Hematopoietic multipotent progenitor cell treated with erythropoietin and hydrocortisone succinate and interleukin-3 and kit ligand, for 15 days (in vitro differentiated cells): ENCODE measurements at places on chromosomes 6 and 20.

GRCh38 chr6:142384519-142385254, 82.9 kb downstream of the ADGRG6 start:
- DNase-seq = no peak

DNA sequence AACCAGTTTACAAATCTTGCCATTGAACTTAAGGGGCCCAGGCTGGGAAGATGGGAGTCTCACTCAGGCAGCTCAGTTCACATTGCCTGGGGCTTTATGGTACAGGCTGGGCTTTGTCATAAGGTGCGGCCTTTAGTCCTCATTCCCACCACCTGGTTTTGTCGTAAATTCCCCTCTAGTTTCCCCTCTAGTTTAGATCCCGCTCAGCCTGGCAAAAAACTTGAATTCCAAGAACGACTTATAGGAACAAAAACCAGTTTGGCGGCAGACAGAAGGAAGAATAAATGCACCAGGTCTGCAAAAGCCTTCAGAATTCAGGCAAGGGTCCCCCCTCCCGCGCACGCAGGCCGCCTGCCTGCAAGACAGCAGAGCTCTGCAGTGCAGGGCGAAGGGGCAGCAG, 4.1 kb downstream of the BMP7 start:
- DNase-seq = no peak

- DNase-seq = no peak
These were observed 100.2 kb downstream of the UST start for GRCh38 chr6:148846778-148847761.

GRCh38 chr6:49233483-49233882, 229.6 kb downstream of the MMUT start:
- DNase-seq = no peak

GRCh38 chr6:30883685-30884520, at the start of gene DDR1:
Gene DDR1, plus strand, starts transcription at chr6:30884519. Its CDS starts 4,211 bp downstream, at chr6:30888730.
- no peak for DNase-seq

- DNase-seq = no peak
These were observed 138.7 kb upstream of the SLC24A3 start for GRCh38 chr20:19073584-19074218.

DNA sequence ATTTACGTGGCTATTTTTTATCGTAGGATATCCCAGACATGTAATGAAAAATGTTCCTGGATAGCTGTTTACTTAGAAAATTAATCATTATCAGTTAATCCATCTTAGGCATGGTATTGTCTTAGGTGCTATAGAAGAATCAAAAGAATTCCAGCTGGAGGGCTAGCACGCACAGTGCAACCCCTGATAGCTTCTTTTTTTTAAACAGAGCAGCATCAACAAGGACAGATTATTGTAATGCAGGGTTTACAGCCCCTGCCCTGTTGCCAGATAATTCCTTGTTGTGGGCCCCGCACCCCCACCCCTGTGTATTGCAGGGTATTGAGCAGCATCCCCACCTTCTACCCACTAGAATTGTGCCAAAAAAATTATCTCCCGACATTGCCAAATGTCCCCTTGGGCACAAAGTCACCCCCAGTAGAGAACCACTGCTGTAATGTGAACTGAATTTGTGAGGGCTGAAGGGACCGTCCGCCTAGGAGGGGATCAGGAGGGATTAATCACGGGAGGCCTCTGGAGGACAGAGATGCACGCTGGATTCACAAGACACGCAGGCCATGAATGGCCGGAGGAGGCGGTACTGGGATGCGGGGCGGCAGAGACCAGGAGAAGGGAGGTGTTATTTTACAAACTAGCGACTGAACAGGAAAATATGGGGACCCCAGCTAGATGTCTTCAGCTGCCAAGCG, 174.6 kb downstream of the ZDHHC14 start:
- no peak for DNase-seq

DNA sequence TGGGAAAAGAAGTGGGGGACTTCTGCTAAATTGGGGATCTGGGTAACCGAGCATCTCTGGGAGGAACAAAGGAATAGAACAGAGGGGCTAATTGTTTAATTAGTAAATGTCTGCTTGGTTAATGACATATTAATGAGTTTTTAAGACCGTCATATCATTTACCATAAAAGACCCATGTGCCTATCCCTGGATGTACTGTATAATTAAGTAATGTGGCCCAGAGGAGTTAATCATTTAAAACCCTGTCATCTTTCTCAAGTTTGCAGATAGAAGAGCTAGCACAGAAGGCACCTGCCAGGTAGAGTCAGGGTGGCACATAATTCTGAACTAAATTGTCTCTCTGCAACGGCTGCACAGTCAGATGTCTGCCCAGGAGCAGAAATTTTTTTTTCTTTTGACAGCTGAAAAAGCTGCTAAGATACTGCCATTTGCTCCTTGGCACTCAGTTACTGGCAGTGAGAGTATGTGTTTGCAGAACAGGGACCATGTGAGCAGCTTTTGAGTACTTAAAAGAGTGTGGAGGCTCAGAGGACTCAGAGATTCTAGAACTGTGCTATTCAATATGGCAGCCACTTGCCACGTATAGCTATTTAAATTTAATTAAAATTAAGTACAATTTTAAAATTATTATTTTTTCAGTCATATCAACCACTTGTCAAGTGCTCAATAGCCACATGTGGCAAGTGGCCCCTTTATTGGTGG, 202.7 kb upstream of the SLC35B3 start:
- DNase-seq = no peak

GRCh38 chr20:18323705-18324104, 35.4 kb downstream of the ZNF133 start:
- DNase-seq = no peak

GRCh38 chr6:150118203-150118602, 24.6 kb upstream of the PPP1R14C start:
- DNase-seq = no peak

DNA sequence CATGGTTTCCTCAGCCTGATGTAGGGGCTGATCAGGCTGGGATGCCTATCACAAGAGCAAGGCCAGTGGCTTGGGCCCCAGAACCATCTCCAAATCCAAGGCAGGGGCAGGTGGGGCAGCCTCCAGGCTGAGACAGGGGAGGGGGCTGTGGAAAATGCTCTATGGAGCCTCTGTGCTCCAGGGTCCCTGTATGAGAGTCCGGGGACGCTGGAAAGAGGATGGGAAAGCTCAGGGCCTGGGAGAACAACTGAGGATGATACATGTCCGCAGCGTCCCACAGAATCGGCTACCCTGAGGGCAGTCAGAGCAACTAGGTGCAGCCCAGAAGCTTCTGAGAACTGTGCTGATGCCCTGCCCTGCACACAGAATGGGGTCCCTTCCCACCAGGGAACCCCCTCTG, 43.4 kb downstream of the CPXM1 start:
- no peak for DNase-seq

DNA sequence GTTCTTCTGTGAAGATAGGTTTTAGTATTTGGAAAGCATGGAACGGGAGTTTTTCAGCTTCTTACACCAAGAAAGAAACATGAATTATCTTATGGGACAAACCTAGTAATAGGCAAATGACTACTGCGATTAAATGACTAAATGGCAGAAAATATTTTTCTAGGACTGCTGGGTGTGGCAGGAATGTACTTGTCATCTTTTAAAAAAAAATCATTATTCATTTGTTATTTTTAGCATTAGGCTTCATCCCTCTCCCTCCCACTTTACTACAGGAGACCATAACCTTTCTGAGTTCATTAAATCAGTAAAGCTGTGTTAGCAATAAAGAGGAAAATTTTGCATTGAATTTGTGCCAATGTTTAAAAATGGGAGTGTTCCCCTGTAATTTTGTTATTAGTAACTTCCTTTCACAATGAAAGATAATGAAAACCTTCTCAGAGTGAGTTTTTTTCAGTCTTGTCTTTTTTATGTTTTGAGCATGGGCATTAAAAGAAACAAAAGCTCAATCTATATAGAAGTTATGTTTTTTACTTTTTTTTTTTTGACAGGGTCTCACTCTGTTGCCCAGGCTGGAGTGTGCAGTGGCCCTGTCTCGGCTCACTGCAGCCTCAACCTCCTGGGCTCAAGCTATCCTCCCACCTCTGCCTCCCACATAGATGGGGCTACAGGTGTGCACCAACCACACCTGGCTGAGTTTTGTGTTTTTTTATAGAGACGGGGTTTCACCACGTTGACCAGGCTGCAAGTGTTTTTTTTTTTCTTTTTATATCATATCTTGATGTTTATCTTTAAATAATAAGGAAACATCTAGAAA, 105.6 kb upstream of the CLDN20 start:
- DNase-seq = no peak

DNA sequence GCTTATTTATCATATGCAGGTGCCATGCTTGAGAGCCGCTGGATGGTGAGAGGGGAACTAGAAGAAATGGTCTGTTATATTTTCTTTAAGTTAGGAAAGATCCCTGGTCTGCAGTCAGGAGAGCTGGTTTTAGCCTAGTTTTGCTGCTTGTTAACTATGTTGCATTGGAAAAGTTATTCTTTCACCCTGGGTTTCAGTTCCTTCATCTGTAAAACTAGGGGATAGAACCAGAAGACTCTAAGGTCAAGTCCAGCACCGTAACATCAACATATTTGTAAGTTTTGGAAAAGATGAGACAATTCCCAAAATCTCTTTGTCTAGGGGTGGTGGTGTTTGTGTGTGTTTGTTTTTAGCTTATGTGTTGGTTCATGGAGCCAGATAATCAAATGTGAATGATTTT, 304.0 kb downstream of the QKI start:
- DNase-seq = no peak

GRCh38 chr20:13449868-13450434, 188.8 kb downstream of the TASP1 start:
- DNase-seq = no peak

- no peak for DNase-seq
These were observed 22.7 kb upstream of the GOPC start for GRCh38 chr6:117624869-117625481.

GRCh38 chr6:124110514-124110913, 306.8 kb downstream of the NKAIN2 start:
- DNase-seq = no peak

- no peak for DNase-seq
These were observed 1.2 kb downstream of the TPD52L1 start for GRCh38 chr6:125154761-125155135.

GRCh38 chr6:73309535-73309784, 44.6 kb downstream of the DPPA5 start:
- DNase-seq = no peak

DNA sequence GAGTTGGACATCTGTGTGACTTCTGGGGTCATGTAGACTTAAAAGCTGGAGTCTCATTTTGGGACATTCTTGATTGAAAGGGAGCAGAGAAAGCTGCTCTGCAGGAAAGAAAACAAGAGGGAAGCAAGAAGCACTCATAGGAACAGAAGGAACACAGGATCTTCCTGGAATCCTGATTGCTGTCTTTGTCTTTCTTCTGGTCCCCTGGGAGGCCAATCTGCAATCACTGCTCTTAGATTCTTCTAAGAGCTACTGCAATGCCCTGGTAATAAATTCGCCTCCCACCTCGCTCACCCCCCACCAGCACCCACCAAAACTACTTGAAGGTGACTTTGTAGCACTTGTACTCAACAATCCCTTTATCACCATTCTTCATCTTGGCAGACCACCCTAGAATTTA, 51.8 kb downstream of the SLC35B3 start:
- no peak for DNase-seq

DNA sequence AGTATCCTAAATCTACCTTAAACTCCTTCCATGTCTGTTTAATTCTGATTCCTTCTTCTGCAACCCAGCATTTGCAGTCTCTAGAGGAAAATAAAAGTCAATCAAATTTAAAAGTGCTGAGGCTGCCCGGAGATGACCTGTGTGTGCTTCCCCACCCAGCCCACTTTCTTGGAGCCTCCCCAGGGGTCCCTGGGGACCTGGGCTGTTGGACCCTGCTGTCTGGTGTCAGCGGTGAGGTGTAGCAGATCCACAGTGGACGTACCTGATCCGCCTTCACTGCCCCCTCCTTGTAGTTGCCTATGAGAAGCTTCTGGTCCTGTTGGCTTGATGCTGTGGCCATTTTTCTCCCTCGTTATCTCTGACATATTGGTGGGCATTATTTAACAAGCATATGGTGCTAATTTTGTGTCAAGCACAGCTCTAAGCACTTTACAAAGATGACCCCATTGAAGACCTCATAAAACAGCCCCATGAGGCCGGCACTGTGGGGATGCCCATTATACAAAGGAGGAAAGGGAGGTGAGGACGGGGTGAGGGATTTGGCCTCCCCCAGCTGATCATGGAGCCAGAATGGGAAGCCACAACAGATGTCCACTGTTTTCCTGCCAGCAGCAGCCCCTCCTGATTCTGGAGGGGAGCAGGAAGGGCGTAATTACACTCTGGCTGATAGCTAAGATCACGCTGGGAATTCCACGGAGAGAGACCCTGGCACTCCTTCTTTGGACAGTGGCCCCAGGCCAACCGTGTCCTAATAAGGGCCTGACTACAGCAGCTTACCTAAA, 628.2 kb downstream of the CDH26 start:
- no peak for DNase-seq

- DNase-seq = no peak
These were observed 10.7 kb upstream of the TCFL5 start for GRCh38 chr20:62872184-62872847.

DNA sequence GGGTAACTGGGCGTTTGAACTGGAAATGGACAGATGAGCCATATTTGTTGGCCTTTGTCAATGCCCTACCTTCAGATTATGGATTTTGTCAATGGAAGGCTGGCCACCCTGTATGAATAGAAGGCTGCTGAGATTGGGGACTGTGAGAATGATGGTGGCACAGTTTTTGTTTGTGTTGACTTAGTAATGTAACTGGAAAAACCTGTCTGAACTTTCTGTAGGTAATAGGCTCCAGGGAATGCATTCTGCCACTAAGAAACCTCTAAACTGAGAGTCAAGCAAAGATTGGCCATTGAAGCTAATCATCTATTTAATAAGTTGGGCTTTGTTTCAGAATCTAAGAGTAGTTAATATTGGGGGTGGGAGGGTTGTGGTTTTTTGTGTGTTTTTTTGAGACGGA, 97.5 kb downstream of the FOXO3 start:
- no peak for DNase-seq

DNA sequence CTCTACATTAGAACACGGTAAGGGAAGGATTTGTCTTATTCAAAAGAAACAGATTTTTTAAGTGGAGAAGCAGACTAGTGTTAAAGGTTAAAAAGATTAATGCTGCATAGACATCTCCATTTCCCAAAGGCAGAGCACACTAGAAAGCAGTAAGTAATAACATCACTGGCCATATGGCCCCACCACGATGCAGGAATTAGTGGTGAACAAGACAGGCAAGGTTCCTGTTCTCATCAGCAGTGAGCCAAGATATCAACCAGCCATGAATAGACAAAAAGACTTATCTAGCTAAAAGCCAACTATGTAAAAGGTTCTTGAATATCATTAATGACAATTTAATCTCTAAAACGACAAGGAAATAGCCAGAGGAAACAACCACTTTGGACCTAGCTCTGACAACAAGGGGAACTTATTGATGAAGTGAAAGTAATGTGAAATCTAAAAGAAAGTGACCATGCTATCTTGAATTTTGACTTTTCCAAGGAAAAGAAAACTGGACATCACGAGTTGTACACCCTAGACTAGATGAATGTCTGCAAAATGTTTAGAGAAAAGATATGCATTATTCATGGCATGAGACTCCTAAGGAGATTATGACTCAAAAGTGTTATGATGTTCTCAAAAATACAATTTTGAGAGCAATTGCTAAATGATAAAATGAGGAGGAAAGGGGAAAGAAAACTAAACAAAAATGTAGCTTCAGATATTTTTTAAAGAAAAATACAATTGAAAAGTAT, 157.9 kb upstream of the STXBP5 start:
- no peak for DNase-seq

- DNase-seq = no peak
These were observed 25.4 kb downstream of the ZNF311 start for GRCh38 chr6:28979679-28980078.

GRCh38 chr20:44075191-44075949, 111.6 kb downstream of the JPH2 start:
- DNase-seq = no peak
